ENCODE measurements at places on chromosomes 13 and 19.

DNA sequence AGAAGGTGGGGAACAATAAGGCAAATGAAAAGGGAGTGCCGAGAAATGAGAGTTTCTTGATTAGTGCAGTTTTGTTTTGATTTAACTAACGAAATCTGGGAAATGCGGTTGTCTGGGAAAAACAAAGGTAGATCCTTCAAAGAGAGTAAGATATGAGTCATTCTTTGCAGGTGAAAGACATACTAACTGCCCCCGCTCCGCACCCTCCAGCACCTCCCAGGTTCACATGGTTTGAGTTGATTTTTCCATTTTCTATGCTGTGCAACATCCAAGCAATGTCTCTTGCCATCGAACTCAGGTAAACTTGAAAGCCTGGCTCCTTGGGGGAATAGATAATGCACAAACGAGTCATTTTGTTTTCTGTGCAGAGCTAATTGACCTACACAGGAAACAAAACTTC is 84.1 kb upstream of the KLF12 start:
- DNase-seq = no peak

DNA sequence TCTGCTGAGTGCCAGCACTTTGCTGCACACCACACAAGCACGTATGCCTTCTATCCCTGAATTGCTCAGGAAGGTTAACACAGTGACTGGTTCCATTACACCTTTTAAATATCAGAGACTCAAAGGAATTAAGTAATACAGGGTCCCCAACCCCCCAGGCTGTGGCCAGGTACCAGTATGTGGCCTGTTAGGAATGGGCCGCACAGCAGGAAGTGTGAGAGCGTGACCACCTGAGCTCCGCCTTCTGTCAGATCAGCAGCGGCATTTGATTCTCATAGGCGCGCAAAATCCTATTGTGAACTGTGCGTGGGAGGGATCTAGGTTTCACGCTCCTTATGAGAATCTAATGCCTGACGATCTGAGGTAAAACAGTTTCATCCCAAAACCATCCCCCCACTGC is 194.5 kb downstream of the FOXO1 start:
- no peak for DNase-seq

DNA sequence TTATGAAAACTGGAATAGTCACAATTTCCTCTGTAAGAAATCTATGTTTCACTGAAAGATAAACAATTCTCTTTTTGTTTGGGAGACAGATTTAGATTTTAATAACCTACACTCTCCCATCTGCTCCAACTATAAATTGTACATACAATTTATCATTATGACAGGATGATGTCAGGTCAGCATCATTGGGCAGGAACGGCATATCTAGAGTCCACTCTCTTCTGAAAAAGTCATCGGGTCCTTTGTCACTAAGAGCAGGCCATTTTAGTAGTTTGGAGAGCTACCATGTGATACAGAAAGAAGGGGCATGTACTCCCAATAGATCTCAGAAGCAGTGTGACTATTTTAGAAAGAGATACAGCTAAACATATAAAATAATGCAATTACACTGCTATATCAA is 180.8 kb upstream of the ARGLU1 start:
- DNase-seq = no peak

- DNase-seq = no peak
These were observed 107.6 kb upstream of the RXFP2 start for GRCh38 chr13:31631746-31632145.

DNA sequence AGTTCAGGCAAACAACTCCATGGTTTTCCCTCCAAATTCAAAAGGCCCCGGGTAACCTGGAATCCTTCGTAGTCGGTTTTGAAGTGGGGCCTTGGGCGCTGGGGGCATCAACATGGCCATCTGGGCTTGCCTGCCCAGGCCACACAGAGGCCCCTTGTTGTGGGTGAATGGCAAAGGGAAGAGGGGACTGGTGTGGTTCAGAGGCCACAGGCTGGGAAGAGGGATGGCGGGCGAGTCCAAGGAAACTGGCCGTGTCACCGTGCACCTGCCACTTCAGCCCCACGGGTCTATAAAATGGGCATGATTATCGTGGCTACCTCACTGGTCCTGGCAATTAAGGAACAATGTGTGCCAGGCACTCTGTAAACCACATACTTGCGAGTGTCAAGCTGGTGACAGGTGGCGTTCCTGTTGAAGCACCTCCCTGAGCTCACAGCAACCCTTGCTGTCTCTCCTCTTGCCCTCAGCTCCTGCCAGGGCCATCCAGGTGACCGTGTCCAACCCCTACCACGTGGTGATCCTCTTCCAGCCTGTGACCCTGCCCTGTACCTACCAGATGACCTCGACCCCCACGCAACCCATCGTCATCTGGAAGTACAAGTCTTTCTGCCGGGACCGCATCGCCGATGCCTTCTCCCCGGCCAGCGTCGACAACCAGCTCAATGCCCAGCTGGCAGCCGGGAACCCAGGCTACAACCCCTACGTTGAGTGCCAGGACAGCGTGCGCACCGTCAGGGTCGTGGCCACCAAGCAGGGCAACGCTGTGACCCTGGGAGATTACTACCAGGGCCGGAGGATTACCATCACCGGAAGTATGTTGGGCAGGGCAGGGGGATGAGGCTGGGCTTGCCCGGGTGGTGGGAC is 1.3 kb downstream of the LSR start:
- no peak for DNase-seq

GRCh38 chr19:52689843-52690368 is 44.9 kb downstream of the ZNF611 start:
- peak; percentile 6 for DNase-seq

GRCh38 chr19:51002542-51003311 is 1.3 kb upstream of the KLK8 start:
- DNase-seq = no peak

GRCh38 chr13:47233734-47234133 is 336.9 kb upstream of the HTR2A start:
- no peak for DNase-seq

GRCh38 chr13:39768962-39769361 is 113.5 kb downstream of the COG6 start:
- no peak for DNase-seq

- no peak for DNase-seq
These were observed 9.8 kb downstream of the BICRA start for GRCh38 chr19:47618771-47619170.

- no peak for DNase-seq
These were observed 65.7 kb downstream of the ZNF536 start for GRCh38 chr19:30437869-30438268.

DNA sequence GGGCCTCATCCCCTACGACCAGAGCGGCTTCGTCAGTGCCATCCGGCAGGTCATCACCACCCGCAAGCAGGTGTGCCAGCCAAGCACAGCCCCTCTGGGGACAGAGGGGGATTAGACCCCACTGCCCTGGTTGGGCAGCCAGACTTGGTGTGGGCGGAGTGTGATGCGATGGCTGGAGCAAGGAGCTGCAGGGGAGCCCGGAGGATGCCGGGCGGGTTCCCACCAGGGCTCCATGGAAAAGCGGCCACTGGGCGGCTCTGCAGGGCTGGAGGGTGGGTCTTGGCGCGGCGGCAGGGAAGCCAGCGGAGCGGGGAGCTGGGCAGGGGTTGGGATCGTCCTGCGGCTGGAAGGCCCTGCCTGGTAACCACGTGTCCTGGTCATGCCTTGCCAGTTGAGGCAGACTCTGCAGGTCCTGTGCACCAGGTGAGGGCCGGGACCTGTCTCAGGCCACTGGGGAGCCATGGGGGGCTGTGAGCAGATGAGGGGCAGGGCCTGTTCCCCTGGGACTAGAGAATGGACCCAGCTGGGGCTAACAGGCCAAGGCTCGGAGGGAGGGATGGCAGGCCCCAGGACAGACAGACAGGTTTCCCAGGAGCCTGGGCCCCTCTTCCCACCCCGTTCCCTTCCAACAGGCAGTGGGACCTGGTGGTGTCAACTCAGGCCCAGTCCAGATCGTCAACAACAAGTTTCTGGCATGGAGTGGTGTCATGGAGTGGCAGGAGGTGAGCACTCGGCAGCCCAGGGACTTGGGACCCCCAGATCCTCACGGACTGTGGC is 6.3 kb downstream of the PTOV1 start:
- no peak for DNase-seq

DNA sequence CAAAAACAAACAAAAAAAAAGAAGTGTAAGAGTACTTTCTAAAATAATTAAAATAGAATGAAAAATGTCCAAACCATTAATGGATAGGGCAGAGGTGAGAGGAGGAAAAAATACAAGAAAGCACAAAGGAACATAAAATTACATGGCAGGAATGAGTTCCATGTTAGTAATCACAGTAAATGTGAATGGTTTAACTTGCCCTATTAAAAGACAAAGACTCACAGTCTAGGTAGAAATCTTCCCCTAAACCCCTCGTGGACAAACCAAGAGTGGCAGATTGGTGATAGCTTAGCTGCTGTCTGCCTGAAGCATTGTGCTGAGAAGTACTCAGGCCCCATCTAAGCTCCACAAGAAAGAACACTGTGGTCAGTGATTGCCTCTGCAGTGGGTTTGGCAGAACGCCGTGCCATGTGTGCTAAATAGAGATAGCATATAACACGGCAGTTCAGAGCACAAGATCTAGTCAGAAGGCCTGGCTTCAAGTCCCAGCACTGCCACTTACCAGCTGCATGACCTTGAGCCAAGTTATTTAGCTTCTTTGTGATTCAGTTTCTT is 103.5 kb downstream of the DPF1 start:
- no peak for DNase-seq
